ENCODE measurements at places on chromosomes 2 and 18.

- DNase-seq = no peak
Measured at GRCh38 chr18:78971511-78972245, 7.9 kb upstream of the SALL3 start.

GRCh38 chr18:74609535-74609934, 11.9 kb downstream of the ZNF407 start:
- no peak for DNase-seq

GRCh38 chr2:233227346-233227978, 24.0 kb upstream of the ATG16L1 start:
- DNase-seq = no peak

GRCh38 chr2:230690439-230690838, 22.2 kb upstream of the CAB39 start:
- DNase-seq = no peak

DNA sequence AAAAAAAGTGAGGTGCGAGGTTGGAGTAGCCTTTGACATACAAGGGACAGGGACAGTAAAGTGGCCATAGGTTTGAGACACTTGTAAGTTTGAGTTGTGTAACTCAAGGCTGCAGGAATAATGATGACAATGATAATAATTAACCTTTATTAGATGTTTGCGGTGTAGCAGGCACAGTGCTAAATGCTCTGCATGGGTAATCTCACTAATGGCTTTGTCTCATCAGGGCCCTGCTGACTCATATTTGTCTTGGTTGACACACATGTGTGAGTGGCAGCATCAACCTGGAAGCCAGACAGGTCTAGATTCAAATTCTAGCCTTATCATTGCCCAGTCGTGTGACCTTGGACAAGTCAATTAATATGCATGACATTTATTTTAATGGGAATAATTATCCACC, 126.2 kb downstream of the FSHR start:
- DNase-seq = no peak

DNA sequence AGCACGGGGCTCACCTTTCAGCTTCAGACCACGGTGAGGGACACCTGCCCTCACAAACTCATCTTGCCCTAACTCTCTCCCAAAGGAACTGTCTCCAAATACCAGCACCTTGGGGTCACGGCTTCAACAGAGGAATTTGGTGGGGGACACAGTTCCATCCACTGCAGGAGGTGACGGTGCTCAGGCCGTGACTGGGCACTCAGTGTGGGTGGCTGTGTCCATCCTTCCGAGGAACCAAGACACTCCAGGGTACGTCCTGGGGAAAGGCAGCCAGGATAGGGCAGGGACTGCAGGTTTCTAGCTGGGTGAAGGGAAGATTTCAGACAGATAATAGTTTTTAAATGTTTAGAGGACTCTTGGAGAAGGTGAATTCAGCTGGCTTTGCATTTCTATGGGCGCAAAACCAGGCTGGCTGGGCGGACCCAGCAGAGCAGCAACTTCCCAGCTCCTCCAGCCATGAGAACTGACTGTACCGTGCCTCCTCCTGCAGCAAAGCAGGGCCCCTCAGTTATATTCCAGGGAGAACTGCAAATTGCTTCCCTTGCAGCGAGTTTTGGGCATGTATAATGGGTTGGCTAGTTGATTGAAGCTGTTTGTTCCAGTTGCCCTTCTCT, 23.9 kb upstream of the ALLC start:
- DNase-seq = no peak

- no peak for DNase-seq
Measured at GRCh38 chr2:209422191-209422754, 1.6 kb upstream of the MAP2 start.

- DNase-seq = no peak
Measured at GRCh38 chr2:224772494-224772893, 56.3 kb upstream of the CCDC195 start.

GRCh38 chr2:31297751-31298150, 63.8 kb downstream of the EHD3 start:
- DNase-seq = no peak

DNA sequence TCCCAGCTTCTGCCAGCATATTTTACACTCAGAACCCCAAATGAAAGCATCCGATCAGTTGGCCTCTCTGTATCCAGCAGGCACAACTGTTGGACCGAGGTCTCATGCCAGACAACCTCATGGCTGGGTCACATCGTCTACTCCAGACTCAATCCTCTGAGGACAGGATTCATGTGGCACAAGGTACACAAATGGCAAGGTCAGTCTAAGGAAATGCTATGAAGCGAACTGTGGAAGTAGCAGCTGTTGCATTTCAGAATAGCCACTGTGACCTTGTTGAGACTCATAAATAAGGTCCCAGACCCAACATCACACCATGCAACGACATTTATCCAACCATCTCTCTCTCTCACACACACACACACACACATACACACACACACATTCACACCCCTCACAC, 7.1 kb upstream of the FZD7 start:
- DNase-seq = no peak

DNA sequence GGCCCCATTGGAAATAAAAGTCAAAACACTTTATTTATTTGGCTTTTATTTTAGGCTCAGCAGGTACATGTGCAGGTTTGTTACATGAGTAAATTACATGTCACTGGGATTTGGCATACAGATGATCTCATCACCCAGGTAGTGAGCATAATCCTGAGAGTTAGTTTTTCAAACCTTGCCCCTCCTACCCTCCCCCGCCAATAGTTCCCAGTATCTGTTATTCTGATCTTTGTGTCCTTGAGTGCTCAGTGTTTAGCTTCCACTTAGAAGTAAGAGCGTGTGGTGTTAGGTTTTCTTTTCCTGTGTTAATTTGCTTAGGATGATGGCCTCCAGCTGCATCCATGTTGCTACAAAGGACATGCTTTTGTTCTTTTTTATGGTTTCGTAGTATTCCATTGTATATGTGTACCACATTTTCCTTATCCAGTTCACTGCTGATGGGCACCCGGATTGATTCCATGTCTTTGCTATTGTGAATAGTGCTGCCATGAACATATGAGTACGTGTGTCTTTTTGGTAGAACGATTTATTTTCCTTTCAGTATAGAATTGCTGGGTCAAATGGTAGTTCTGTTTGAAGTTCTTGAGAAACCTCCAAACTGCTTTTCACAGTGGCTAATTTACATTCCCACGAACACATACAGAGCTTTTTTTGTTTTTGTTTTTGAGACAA, 47.9 kb downstream of the ARMC9 start:
- no peak for DNase-seq

- DNase-seq = no peak
Measured at GRCh38 chr2:189440644-189440946, 679 bp upstream of the WDR75 start.

- no peak for DNase-seq
Measured at GRCh38 chr2:147363181-147363580, 481.6 kb upstream of the ACVR2A start.

- peak; percentile 62 for DNase-seq
Measured at GRCh38 chr2:28507796-28508764, 12.2 kb downstream of the PLB1 start.

GRCh38 chr2:172454404-172455120, 27.2 kb downstream of the ITGA6 start:
- DNase-seq = no peak

- no peak for DNase-seq
Measured at GRCh38 chr2:61196671-61197070, 34.7 kb downstream of the C2orf74 start.

DNA sequence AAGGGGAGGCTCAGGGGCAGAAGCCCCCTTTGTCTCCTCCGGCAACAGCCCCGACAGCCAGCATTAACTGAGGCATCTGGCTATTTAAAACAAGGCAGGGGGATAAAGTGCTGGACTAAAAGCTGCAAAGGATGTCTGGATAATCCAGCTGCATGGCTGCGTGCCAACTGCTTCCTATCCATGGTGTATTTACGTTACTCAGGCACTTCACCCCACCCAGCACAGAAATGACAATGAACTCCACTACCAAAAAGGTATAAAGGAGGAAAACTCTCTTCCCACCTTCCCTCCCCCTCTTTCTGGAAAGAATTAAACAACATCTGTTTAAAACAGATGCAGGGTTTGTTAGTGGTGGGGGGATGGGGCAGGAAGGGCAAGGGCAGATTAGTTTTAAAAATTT, 82.5 kb downstream of the SPRED2 start:
- DNase-seq = peak; percentile 11

DNA sequence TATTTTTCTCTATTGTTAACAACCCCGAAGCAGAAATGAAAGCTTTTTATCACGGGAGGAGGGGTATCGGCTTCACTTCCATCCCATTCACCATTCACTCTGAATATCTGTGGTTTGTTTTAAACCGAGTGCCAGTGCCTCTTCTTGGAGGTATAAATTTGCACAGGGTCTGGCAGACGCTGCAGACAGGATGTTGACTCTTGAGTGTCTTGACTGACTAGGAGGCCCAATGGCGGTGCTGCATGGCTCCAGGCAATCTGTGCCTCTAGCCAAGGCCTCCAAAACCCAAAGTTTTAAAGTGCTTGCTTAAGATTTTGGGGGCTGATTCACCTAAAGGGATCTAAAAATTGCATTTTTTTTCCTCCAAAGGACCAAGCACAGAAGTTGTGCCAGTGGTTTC, 183.8 kb downstream of the LTBP1 start:
- no peak for DNase-seq

GRCh38 chr2:36277146-36277808, 78.3 kb upstream of the CRIM1 start:
- DNase-seq = peak; percentile 15

- DNase-seq = no peak
Measured at GRCh38 chr18:32956591-32957315, 183.9 kb upstream of the KLHL14 start.

- no peak for DNase-seq
Measured at GRCh38 chr2:152405206-152406118, 70.5 kb downstream of the FMNL2 start.

DNA sequence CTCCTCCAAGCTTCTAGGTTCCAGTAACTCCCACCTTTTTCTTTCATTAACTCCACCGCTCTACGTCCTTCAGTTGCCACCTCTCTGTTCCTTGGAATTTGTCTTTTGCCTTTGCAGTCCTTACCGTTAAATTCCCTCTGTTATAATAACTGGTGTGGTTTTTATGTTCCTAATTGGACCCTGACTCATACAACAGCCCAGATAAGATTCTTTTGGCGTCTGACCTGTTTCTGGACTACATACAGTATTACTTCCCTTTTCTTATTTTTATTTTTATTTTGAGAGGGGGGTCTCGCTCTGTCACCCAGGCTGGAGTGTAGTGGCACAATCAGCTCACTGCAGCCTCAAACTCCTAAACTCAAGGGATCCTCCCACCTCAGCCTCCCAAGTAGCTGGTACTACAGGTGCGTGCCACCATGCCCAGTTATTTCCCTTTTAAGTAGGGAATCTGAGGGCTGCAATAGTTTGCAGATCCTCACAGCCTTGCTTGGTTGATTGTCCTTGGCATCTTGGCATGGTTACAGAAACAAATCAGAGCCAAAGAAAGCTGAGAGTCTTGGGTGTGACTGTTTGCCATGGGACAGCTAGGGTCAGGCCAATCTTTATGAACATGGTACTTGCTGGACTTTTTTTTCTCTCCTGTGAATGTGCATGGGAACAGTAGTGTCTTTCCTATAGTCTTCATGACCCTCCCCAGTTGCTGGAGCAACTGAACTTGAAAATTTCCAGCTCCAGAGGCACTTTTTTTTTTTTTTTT, 22.0 kb downstream of the TCF23 start:
- no peak for DNase-seq

DNA sequence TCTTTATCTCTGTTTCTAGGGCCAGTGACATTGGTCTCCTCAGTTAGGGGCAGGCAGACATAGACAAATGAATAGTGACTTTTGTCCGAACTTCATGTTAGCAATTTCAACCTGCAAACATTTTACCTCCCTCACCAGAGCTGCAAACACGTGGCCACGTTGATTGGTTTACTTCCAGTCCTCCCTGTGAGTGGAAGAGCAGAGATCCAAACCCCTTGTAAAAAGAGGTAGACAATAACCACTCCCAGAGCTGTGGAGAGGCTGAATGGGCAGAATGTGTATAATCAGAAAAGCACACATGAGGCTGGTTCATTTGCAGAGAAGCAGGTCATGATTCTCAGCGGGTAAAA, 31.1 kb downstream of the CTIF start:
- no peak for DNase-seq

DNA sequence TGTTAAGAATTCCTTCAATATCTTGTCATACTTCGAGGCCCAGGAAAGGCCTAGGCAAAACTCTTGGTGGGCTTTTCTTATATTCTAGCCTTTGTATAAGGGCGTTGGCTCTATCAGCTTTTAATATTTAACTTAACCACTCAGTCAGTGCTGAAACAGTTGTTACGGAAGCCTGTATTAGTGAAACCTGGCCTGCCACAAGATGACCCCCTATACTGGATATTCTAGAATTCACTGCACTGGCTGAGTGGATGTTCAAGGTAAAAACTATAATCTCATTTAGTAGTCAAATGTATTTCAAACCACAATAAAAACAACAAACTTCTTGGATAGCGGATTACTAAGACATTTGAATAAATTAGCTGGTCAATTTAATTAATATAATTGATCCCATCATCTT, 91.7 kb upstream of the HNMT start:
- no peak for DNase-seq

- DNase-seq = no peak
Measured at GRCh38 chr2:195382186-195382585, 274.8 kb upstream of the SLC39A10 start.

DNA sequence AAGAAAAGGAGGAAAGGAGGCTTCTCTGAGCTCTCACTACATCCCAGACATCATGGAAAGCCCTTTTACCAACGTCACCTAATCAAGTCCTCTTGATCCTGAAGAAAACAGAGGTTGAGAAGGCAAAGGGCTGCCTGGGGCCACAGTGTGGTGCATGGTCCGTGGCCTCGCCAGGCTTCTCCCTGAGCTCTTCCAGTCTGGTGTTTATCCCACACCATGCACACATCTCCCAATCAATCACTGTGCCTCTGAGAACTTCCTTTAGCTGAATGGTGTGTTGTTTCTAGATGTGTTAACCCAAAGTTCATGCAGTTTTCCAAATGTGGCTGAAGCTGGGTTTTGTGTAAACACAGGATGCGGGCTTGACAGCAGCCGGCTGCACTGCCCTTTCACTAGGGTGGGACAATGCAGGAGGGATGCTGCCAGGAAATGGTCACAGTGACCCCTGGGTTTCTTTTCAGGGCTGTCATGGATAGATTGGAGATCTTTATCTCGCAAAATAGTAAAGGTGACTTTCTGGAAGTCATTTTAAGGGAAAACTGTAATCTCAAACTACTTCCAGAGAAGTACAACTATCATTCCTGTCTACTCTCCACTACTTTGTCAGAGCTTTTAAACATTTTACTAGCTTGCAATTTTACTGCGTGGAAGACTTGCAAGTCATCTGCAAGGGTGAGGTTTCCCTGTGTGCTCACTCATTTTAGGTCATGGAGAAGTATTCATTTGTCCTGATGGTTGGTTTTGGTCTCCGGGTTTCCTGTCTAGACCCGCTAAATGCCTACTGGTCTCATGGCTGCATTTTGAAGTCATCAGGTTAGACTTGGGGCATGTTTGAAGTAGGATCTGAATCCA, 54.6 kb downstream of the IL1R2 start:
- DNase-seq = no peak

- DNase-seq = no peak
Measured at GRCh38 chr2:9472511-9472910, 1.8 kb upstream of the IAH1 start.

GRCh38 chr2:108565778-108566375, 31.6 kb downstream of the LIMS1 start:
- DNase-seq = no peak

- DNase-seq = peak; percentile 70
Measured at GRCh38 chr2:202831242-202832220, 40.0 kb downstream of the ICA1L start.

Data from Calu3 (cell line).